ENCODE measurements at places on chromosomes 11 and 22.

GRCh38 chr11:35927682-35928081 is 16.2 kb upstream of the LDLRAD3 start:
- peak; percentile 92 for DNase-seq

DNA sequence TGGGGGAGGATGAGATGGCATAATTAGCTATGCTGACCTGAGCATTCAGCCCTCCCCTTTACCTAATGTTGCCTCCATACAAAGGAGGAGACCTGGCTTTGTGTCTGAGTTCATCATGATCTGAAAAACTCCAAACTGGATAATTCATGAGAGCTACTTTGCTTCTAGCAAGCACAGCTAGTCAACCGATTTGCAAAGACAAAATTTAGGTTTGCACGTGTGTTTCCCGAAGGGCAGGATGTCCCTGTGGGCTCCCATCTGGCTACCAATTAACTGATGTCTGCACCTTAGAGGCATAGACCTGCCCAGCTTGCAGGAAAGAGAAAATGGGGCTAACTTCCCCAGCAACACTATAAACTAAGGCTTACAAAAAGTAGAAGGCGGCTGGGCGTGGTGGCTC is 42.2 kb upstream of the POU2AF1 start:
- no peak for DNase-seq

- no peak for DNase-seq
Measured at GRCh38 chr11:33564856-33565453, 135.7 kb downstream of the C11orf91 start.

DNA sequence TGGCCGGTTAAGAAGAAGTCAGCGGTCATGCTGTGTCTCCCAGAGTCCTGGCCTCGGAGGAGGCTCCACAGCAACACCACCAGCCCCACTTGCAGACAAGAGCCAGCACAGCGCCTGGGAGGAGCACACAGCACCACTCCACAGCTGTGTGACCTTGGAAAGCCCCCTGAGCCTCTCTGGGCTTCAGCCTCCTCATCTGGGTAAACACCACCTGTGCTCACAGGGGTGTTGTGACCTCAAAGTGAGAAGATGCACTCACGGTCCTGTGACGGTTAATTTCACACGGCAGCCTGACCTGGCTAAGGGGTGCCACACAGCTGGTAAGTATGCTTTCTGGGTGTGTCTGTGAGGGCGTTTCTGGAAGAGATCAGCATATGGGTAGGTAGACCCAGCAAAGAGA is 54.7 kb downstream of the PHF21B start:
- DNase-seq, result no peak

GRCh38 chr11:116499396-116500003 is 273.3 kb downstream of the BUD13 start:
- DNase-seq, result peak; percentile 44

- peak; percentile 80 for DNase-seq
Measured at GRCh38 chr11:18802381-18803257, 11.0 kb upstream of the PTPN5 start.

- DNase-seq, result no peak
Measured at GRCh38 chr22:32997295-32997694, 60.9 kb downstream of the SYN3 start.

- no peak for DNase-seq
Measured at GRCh38 chr11:692824-693414, 2.1 kb downstream of the DEAF1 start.

GRCh38 chr11:132228746-132229325 is 858.4 kb downstream of the NTM start:
- peak; percentile 18 for DNase-seq

DNA sequence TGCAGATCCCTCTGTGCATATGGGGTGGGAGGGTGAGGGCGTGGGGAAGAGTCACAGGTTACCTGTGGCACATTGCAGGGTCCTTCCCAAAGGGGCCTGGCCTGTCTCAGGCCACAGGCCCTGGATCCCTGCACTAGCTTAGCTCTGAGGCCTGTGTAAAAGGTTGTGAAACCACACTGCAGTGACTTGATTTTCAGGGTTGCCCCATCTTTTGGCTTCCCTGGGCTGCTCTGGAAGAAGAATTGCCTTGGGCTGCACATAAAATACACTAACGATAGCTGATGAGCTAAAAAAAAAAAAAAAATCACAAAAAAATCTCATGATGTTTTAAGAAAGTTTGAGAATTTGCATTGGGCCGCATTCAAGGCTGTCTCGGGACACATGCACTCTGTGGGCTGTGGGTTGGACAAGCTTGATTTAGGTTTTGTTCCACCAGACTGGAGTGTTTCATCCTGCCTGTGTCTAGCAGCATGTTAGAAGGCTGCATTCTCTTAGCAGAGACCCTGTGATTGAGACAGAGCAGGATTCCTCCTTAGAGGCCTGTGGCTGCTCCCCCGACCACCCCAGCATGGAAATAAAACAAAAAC is 35.9 kb upstream of the TREH start:
- DNase-seq, result peak; percentile 33

- DNase-seq, result no peak
Measured at GRCh38 chr11:8442301-8442700, 151.7 kb downstream of the STK33 start.

GRCh38 chr22:17814830-17815229 is 40.6 kb upstream of the BID start:
- no peak for DNase-seq

GRCh38 chr11:12097219-12097618 is 13.2 kb upstream of the MICAL2 start:
- DNase-seq, result no peak

- DNase-seq, result no peak
Measured at GRCh38 chr11:130441719-130442118, 6.7 kb upstream of the ADAMTS15 start.

GRCh38 chr11:36061471-36061870 is 117.6 kb downstream of the LDLRAD3 start:
- no peak for DNase-seq

DNA sequence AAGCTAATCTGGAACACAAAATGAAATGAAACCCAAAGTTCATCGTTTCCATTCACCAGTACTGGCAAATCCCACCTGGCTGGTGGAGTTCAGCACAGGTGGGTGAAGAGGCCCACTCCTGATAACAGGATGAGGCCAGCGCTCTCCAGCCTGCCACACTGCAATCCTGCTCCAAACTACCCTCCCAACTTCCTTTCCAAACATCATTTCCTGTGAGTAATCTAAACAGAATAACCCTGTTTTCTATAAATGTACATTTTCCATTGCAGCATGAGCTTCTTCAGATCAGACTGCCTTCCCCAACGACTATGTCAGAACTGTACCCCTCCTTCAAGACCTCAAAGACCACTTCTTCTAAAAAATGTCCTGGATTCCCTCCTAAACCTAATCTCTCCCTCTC is 15.9 kb upstream of the NFRKB start:
- DNase-seq, result peak; percentile 60

DNA sequence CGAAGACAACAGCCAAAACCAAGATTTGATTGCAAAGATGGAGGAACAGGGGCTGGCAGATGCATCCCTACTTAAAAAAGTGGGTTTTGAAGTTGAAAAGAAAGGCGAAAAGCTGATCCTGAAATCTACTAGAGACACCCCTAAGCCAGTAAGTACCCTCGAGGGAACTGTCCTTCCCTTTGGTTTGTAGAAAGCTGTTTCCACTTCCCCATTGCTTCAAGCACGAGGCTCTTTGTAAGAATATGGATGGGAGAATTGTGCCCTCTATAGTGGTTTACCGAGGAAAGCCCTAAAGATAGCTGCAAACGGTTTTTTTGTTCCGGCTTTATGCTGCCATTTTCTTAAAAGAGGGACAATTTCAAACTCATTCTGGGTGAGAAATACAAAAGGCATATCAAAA is 133.9 kb downstream of the WNT7B start:
- DNase-seq, result no peak

DNA sequence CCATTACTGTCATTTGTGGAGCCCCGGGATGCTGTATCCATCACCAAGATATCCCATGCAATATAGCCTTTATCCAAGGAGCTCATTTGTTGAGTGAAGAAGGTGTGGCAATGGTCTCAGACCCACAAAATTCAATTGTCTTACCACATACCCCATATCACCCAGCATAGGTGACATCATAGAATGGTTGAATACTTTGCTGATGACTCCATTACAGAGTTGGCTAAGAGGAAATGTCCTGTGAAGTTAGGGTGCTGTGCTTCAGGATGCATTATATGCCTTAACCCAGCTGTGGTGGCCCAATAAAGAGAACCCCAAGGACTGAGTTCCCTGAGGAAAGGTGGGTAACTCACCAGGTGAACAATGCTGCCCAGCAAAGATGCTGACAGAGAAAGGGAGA is 113.7 kb downstream of the EFCAB6 start:
- no peak for DNase-seq

DNA sequence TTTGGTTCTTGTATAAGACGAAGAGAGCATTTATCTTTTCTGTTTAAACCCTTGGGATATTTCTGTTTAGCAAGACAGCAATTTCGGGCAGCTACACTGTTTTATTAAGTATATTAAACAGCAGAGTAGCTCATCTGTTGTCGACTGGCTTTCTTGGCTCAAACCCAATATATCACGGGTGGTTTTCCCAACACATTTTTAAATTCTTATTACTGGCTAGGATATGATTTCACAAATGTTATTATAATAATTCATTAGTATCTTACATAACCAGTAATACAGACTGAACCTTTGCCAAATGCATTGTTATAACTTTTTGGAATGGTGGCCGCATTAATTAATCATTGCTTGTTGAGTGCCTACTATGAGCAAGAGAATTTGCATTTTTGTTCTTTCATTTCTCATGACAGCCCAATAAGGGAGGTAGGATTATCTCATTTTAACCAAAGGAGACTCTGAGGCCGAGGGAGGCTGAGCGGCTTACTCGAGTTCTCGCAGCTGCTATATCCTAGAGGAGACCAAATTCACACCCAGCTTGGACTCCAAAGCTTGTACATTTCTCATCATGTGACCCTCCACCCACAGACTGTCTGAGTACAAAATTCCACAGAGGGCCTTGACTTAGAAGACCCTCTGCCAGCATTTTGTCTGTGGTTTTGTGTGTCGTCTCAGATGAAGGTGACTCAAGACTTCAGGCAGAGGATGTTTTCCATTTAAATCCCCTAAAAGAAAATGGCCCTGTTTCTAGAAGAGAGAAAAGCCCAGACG is 304.9 kb downstream of the NTM start:
- DNase-seq, result no peak

- peak; percentile 50 for DNase-seq
Measured at GRCh38 chr11:113289431-113290187, 24.8 kb upstream of the TTC12 start.

- peak; percentile 8 for DNase-seq
Measured at GRCh38 chr11:30392221-30392784, 69.4 kb downstream of the ARL14EP start.

DNA sequence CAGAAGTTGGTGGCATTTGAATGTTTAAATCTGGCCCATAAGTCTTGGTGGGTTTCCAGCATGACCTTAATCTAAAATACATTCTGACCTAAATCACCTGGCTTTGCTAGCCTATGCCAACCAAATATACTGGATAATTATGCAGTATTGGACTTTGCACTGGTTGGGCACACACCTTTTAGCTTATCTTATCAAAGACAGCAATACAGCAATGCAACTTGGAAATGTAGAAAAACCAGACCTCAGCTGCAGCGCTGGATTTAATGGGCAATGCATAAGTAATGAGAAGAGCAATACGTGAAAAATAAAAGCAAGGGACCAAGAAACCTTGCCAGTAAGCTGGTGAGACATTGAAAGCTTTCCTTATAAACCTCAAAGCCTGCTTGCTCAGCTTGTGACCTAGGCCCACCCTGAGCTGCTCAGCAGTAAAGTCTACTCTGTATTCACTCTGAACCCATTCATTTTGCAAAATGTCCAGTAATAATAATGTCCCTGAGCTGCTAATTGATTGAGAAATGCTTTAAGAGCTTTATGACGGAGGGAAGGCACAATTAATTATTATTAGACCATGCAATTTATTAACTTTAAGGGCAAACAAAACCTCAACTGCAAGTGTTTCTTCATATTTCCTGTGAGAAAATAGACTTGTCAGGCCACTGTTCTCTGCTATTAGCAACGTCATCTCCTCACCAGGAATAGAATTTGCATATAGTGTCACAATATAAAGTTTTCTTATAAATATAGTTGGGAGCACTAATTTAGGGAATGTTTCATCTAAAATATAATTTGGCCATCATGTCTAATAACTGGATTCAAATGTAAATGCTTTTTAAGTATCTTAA is 49.4 kb upstream of the CEP295 start:
- no peak for DNase-seq

DNA sequence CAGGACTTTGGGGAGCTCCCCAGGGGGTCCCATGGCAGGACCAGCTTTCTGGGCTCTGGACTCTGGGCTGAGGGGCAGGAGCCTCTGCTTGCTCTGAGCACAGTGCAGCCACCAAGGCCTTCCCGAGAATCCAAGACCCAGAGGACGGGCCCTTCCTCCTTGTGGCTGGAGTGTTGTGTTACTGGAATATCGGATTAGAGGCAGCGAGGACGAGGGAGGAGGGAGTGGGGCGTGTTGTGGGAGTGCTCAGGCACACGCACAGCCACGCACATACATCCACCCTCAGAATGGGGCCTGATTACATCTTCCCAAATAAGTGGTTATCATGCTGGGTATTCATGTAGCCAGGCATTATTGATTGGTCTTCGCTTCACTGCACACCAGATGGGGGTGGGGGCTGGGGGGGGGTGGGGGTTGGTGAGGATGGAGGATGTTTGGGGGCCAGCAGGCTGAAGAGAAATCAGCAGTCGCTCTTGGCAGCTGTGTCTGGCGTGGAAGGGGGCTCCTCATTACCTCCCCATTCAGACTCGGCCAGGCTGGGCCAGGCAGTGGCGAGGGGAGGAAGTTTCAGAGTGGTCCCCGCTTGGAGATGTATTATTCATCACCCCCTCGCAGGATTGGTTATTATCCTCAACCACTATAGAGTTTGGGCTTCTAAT is 120.9 kb downstream of the ST3GAL4 start:
- no peak for DNase-seq

DNA sequence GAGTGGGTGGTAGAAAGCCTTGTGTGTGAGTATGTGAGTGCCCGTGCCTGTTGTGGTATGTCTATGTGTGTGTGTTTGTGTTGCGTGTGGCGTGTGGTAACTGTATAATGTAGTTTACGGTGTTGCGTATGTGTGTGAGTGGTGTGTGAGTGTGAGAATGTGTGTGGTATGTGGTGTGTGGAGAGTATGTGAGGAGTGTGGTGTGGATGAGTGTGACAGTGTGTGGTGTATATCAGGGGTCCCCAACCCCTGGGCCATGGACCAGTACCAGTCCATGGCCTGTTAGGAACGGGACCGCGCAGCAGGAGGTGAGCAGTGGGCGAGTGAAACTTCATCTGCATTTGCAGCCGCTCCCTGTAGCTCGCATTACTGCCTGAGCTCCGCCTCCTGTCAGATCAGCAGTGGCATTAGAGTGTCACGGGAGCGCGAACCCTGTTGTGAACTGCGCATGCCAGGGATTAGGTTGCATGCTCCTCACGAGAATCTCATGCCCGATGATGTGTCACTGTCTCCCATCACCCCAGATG is 5.7 kb downstream of the UPK3A start:
- peak; percentile 84 for DNase-seq

DNA sequence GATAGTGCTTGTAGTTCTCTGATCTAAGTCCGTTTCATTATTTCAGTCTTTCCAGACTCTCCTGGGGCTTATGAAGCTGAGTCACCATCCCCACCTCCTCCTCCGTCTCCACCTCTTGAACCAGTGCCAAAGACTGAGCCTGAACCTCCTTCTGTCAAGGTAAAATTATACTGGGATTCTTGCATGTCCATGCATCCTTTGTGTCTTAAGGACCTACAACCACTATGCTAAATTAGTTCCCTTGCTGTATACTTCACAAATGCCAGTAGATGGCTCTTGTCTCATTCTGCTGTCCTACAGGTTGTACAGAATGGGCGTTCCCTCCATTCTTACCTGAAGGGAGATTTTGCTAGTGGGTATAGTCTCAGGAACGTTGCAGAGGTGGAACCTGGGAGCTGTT is 42.2 kb downstream of the POLD3 start:
- peak; percentile 80 for DNase-seq
